ENCODE measurements at places on chromosomes 13 and 19. TPM values are rescaled to one million over a fixed set of nuclear protein-coding genes. Genes with fewer than 3 reads are reported as not detected.

GRCh38 chr13:23506071-23506806 lies 64.0 kb upstream of the TNFRSF19 start:
- no peaks in the 10 kb centered on the region for H3K27me3 ChIP-seq
- peak overlapping the region; percentile 57 for H3K27ac ChIP-seq
- H3K4me3 ChIP-seq: no peak overlapping the region
- DNase-seq: no peak

The MBD3L4 gene
- not detected for total RNA-seq

The FGF22 gene
- total RNA-seq: 0.43 TPM

GRCh38 chr13:35700671-35701070 lies 224.2 kb upstream of the MAB21L1 start:
- peaks cover 23% of the 10 kb centered on the region for H3K27me3 ChIP-seq
- no peaks in the 10 kb centered on the region for H3K36me3 ChIP-seq
- no peak overlapping the region for H3K4me3 ChIP-seq
- DNase-seq: no peak
- H3K4me1 ChIP-seq: peaks cover 4% of the 10 kb centered on the region

GRCh38 chr19:48962849-48963165 lies 2.3 kb upstream of the FTL start:
- peak overlapping the region; percentile 98 for H3K27ac ChIP-seq
- no peak overlapping the region for H3K4me3 ChIP-seq
- no peaks in the 10 kb centered on the region for H3K27me3 ChIP-seq
- H3K4me1 ChIP-seq: peaks cover 44% of the 10 kb centered on the region

GRCh38 chr13:74987124-74987690 lies 494.8 kb downstream of the TBC1D4 start:
- H3K4me3 ChIP-seq: no peak overlapping the region
- no peak for DNase-seq
- H3K4me1 ChIP-seq: peaks cover 3% of the 10 kb centered on the region
- H3K27ac ChIP-seq: no peak overlapping the region

DNA sequence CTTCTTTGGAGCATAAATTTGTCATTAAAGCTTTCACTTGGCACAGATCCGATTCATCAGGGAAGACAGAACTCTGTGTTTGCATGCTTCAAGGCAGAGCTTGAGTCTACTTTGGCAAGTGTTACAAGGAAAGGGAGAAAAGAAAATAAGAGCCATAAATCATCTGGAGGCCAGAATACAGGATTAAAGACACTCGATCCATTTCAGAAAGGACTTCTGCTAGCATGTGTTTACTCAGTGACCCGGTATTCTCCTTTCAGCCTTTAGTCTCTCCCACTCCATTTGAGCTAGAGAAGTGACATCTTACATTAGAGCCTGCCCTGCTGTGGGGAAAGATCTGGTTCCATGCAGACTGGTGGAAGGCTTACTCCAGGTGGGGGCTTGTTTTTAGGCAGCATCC lies 306.4 kb downstream of the KLF5 start:
- no peaks in the 10 kb centered on the region for H3K27me3 ChIP-seq
- H3K27ac ChIP-seq: no peak overlapping the region
- H3K4me1 ChIP-seq: peaks cover 30% of the 10 kb centered on the region
- H3K36me3 ChIP-seq: no peaks in the 10 kb centered on the region

- peaks cover 3% of the 10 kb centered on the region for H3K4me1 ChIP-seq
- DNase-seq: no peak
- no peak overlapping the region for H3K4me3 ChIP-seq
- no peak overlapping the region for H3K27ac ChIP-seq
- H3K36me3 ChIP-seq: no peaks in the 10 kb centered on the region
- peaks cover 54% of the 10 kb centered on the region for H3K27me3 ChIP-seq
Measured at GRCh38 chr19:10013834-10014618, 743 bp downstream of the RDH8 start.

The TSKS gene
- not detected for total RNA-seq

The RNF225 gene
- not detected for total RNA-seq

GRCh38 chr13:20142023-20142926 lies 18.6 kb downstream of the GJA3 start:
- DNase-seq: no peak
- H3K4me3 ChIP-seq: no peak overlapping the region
- no peaks in the 10 kb centered on the region for H3K4me1 ChIP-seq
- no peaks in the 10 kb centered on the region for H3K36me3 ChIP-seq
